Osteocyte (in vitro differentiated cells): ENCODE measurements at places on chromosomes 11 and 22. TPM values are rescaled to one million over a fixed set of nuclear protein-coding genes. Genes with fewer than 3 reads are reported as not detected.

DNA sequence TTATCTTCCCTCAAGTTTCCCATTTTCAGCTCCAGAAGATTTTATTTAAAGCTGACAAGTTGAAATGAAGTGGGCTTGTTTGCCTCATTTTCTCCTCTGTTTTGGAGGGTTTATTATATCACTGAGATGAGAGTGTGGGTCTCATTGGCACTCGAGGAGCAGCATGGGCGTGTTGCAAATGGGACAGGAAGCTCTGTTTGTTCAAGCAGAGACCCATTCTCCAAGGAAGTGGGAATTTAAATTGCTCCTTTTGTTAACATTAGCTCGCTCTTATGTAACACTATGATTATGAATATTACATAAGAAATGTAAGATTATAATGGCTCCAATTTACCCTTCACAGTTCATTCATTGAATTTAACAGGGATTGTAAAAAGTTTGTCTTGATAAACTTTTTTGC lies 317.7 kb upstream of the CTSC start:
- no peak for DNase-seq
- peaks cover 11% of the 10 kb centered on the region for H3K27me3 ChIP-seq
- H3K4me1 ChIP-seq: no peaks in the 10 kb centered on the region
- no peaks in the 10 kb centered on the region for H3K36me3 ChIP-seq
- H3K4me3 ChIP-seq: no peak overlapping the region
- H3K27ac ChIP-seq: no peak overlapping the region

- H3K27ac ChIP-seq: no peak overlapping the region
- peaks cover 12% of the 10 kb centered on the region for H3K4me1 ChIP-seq
- no peak for DNase-seq
- no peaks in the 10 kb centered on the region for H3K27me3 ChIP-seq
Observed at GRCh38 chr22:19492504-19493174, 12.9 kb downstream of the CDC45 start.

DNA sequence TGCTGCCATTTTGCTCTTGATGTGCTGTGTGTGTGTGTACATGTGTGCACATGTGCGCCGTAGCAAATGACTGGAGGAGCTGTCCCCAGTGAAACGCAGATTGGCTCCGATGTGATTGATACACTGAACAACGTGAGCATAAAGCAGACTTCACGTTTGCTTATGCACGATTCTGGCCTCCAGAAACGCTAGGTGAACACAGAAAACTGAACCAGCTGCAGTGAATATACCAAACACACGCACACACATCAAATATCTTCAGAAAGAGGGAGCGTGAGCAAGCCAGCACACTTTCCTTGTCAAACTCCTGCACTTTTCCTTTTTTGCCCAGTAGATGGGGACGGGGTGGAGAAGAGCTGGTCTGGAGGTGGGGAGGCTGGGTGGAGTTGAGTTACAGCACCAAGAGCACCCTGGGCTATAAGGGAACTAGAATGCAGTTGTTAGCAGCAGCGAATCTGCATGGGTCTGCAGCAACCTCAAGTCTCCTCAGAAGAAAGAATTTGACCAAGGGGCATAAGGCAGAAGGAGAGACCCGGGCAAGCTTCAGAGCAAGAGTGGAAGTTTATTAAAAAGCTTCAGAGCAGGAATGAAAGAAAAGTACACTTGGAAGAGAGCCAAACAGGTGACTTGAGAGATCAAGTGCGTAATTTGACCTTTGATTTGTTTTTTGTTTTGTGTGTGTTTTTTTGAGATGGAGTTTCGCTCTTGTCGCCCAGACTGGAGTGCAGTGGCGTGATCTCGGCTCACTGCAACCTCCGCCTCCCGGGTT lies 77.8 kb upstream of the CADM1 start:
- H3K36me3 ChIP-seq: no peaks in the 10 kb centered on the region
- H3K27me3 ChIP-seq: peaks cover 30% of the 10 kb centered on the region
- no peak overlapping the region for H3K4me3 ChIP-seq

The RPS6KB2 gene
- total RNA-seq: 42.7 and 49.5 TPM in 2 replicates

The FBLN1 gene
- 211 and 240 TPM in 2 replicates for total RNA-seq
